ENCODE measurements at places on chromosomes 2 and 18. TPM values are rescaled to one million over a fixed set of nuclear protein-coding genes. Genes with fewer than 3 reads are reported as not detected.

GRCh38 chr2:200230716-200231115 is 75.8 kb upstream of the SPATS2L start:
- no peak for DNase-seq

GRCh38 chr18:77068321-77069312 is 64.0 kb downstream of the MBP start:
- no peak for DNase-seq

- DNase-seq: peak; percentile 32
These were observed 2.3 kb downstream of the PPM1B start for GRCh38 chr2:44171018-44171417.

DNA sequence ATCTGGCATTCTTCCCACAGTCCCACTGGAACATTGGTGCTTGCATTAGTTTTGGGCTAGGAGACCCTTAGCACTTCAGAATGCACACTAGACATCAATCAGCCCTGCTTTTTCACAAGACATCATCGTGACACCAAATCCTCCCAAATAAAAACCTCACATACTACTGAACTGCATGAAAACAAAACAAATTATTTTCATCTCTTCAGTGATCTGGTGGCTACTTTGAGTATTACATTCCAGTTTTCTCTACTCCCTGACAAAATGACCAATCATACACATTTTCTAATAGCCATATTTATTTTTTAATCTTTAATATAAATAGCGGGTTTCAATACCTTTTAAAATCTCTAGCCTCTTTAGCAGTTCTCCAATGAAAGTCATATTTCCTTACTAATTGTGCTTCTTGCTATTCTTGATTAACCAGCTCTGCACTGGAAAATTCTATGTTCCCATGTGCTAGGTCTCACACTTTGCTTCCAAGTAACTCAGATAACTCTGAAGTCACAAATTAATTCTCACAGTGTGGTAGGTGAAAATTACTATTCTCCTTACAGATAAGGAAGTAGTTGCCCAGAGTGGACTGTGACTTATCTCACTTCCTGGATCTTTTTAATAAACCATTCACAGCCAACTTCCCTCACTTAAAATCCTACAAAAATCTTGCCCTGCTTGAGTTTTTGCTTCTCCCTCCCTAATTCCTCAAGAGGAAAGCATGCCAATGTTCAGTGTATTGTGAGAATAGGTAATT is 82.5 kb upstream of the EPB41L3 start:
- no peak for DNase-seq

GRCh38 chr18:34028324-34028723 is 196.4 kb downstream of the NOL4 start:
- DNase-seq: no peak

DNA sequence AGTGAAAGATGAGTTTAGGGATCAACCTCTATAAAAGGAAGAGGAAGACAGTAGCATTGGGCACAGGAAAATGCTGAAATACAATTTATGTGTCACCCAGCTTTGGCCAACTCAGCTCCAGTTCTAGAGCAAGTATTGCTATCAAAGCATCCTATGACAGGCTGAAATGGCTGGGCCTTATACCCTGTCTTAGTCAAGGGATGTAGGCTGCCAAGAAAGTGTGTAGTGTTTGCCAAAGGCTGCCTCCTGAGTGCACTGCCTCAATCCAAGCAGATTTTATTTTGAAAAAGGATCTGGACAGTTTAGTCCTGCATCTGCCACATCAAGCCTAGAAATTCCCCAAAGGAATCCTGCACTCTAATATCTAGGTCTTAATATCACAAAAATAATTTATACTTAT is 359.9 kb upstream of the ZC3H15 start:
- no peak for DNase-seq

GRCh38 chr2:118774458-118775133 is 72.9 kb downstream of the EN1 start:
- DNase-seq: peak; percentile 63

DNA sequence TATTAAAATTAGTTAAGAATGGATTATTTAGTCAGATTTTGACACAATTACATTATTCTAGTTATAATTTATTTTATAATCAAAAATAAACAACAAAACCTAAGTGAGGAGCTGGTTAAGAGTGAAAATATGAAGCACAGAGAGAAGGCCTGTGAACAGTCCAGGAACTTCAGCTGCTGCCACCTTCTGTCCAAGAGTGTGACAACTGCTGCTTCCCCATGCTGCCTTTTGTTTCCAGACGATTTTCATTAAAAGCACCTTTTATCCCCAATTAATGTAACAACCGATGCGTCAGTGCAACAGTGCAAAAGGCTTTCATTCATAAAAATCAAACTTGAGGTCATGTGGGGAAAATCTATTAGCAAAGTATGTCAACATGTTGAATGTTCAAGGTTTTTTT is 363.6 kb downstream of the CTNNA2 start:
- DNase-seq: no peak

- DNase-seq: no peak
These were observed 8.9 kb downstream of the ZFP36L2 start for GRCh38 chr2:43217228-43218154.

- DNase-seq: no peak
These were observed 893.8 kb upstream of the CELF4 start for GRCh38 chr18:38459131-38459994.

DNA sequence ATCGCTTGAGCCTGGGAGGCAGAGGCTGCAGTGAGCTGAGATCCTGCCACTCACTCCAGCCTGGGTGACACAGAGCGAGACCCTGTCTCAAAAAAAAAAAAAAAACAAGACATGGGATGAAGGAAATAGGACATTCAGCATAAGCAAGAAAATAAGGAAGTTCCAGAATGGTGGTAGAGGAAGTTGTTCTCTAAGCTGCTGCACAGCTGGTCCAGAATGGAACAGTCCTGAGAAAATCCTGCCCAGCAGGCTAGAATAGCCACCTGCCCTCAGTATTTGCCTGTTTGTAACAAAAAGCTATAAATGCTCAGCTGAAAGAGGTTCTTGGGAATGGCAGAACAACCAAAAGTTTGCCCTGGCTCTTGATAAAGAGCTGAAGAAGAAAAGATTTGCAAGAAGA is 11.1 kb upstream of the MAPRE3 start:
- DNase-seq: no peak

GRCh38 chr2:156589381-156590079 is 153.4 kb downstream of the GPD2 start:
- no peak for DNase-seq

GRCh38 chr2:101904916-101905315 is 86.8 kb upstream of the IL1R2 start:
- no peak for DNase-seq

GRCh38 chr2:193502363-193503035 is 1307.8 kb upstream of the TMEFF2 start:
- DNase-seq: no peak

GRCh38 chr2:39922679-39923405 is 143.8 kb upstream of the THUMPD2 start:
- DNase-seq: no peak

- DNase-seq: no peak
These were observed 11.1 kb downstream of the CNDP2 start for GRCh38 chr18:74507097-74507881.

- no peak for DNase-seq
These were observed 84.7 kb downstream of the GATA6 start for GRCh38 chr18:22254088-22254487.

DNA sequence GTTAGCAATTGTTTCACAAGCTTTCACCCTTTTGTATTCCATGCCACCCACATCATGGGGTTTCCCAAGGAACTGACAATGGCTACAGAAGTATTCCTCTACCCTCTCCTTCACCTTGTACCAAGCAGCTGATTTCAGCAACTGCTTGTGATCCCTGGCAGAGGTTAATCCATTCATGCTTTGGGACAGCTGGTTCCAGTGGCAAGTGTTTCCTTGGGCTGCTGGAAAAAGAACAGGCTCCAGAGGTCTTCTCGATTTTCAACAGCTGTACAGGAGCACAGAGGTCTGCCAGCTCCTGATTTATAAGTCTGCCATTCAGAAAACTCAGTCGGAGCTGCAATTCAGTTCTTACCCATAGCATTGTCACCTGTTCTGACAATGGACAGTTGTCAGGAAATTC is 239.2 kb upstream of the CWC22 start:
- no peak for DNase-seq

DNA sequence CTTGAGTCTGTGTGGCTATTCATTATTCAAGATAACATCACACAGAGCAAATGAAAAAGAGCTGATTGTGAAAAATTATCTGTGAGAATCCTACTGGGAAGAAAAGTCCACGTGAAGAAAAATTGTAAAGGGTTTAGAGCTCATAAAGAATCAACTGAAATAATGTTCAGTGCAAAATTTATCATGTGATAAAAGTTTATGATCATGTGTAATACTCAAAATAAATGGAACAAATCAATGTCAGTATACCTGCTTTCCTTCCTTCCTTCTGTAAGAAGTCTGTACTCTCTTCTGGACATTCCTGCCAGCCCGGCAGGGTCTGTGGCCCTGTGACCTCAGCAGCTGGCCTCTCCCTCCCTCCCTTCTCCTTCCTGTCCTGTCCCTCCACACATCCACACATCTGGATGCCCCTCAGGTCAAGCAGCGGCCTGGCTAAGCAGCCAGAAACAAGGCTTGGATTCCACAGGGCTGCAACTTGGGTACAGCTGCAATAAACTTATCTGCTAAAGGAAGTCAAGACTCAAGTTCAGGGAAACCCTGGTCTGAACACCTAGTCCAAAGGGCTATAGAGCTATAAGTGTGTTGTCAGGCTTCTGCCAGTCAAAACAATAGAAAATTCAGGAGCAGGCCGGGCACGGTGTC is 172.1 kb downstream of the MREG start:
- DNase-seq: no peak

DNA sequence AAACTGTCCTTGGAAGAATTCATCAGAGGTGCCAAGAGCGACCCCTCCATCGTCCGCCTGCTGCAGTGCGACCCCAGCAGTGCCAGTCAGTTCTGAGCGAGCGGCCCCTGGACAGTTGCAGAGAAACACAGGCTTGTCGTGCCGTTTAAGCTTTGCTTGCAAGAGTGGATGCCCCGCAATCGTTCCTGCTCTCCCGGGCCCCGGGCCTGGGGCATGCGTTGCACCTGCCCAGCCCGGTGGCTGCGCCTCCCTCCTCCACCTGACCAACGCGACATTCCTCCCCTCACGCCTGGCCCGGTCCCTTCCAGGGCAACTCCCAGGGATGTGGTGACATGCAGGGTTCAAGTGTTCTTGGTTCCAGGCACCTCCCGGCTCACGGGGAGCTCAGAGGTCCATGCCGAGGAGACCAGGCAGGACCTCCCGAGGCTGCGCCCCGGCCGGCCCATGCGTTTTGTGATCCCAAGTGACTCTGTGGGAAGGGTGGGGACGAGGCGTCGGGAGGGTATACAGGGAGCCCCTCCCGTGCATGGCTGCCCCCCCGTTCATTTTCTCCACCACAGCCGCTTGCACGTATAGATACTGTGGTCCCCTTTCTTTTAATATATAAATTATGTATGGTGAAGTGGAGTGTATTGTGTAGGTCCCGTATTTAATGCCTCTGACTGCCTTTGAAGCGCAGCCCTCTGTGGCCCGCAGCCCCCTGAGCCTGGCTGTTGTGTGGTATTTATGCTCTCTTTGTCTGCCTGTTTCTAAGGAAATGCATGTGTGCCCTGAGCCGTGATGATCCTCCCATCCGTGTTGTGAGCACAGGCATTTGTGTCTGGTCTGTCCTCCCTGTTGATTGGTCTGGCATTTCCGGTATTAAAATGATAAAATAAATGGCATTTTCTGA is 21.2 kb downstream of the ODC1 start:
- no peak for DNase-seq

GRCh38 chr2:42032745-42033144 is 15.1 kb upstream of the PKDCC start:
- no peak for DNase-seq

DNA sequence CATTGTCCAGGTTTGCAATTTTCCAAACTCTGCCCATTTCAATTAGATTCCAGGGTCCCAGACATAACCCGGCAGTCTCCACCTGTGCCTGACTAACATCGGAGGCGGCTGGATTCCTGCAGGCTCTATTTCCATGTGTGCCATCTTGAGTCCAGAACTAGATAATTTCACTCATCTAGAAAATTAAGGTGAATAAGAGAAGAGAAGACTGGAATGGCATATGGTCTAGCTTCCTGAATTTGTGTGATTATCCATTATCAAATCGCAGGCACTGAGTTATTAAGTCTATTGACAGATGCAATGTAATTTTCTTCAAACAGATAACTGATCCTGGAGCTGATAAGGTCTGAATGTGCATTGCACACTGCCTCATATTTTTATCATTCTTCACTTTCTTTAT is 305.2 kb downstream of the ETAA1 start:
- DNase-seq: no peak

GRCh38 chr2:218259099-218259961 is 1.5 kb upstream of the GPBAR1 start:
- peak; percentile 61 for DNase-seq

- no peak for DNase-seq
These were observed 133.6 kb downstream of the ALK start for GRCh38 chr2:29787473-29788465.

GRCh38 chr2:38778687-38779082 is 675 bp downstream of the GEMIN6 start:
- no peak for DNase-seq

DNA sequence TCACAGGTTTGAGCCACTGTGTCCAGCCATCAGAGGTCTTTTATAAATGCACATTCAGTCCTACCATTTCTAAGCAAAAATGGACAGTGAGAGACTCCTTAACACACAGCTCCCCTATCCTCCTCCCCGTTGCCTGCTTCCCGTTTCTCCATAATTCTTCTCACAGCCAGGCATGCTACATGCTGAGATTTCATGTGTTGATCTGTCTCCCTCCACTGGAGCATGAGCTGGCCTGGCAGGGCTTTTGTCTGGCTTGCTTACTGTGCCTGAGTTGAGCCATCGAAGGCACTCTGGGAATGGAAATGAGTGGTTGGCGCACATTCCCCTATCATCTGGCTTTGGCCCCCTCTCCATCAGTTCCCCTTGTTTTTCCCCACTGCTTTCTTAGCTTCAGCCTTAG is 413.5 kb downstream of the PTPRM start:
- no peak for DNase-seq

LAMA3 gene
- 0.25 TPM for total RNA-seq

ZSWIM2 gene
- total RNA-seq: not detected

CYP20A1 gene
- 22.2 TPM for total RNA-seq

CXCR1 gene
- total RNA-seq: not detected

RABL2A gene
- 6.5 TPM for total RNA-seq

CD207 gene
- total RNA-seq: not detected

NEURL3 gene
- total RNA-seq: not detected

SLC35F5 gene
- 83.1 TPM for total RNA-seq

SKOR2 gene
- not detected for total RNA-seq

POMC gene
- not detected for total RNA-seq

MATN3 gene
- total RNA-seq: 2.9 TPM

METTL8 gene
- total RNA-seq: 19.5 TPM

TMEM150A gene
- 1.0 TPM for total RNA-seq

MYO1B gene
- total RNA-seq: 87.6 TPM

COL5A2 gene
- 1,030 TPM for total RNA-seq

Measured in SJSA1 (cell line).